Stimulated activated CD4-positive, alpha-beta T cell treated with anti-CD3 and anti-CD28 coated beads, Interleukin-1b, Interleukin-23, amount 100 ng/mL, for 1 hour (primary cell): ENCODE measurements at places on chromosomes 3 and 15.

- no peak for DNase-seq
Observed at GRCh38 chr15:54502416-54503075, 524.3 kb downstream of the UNC13C start.

DNA sequence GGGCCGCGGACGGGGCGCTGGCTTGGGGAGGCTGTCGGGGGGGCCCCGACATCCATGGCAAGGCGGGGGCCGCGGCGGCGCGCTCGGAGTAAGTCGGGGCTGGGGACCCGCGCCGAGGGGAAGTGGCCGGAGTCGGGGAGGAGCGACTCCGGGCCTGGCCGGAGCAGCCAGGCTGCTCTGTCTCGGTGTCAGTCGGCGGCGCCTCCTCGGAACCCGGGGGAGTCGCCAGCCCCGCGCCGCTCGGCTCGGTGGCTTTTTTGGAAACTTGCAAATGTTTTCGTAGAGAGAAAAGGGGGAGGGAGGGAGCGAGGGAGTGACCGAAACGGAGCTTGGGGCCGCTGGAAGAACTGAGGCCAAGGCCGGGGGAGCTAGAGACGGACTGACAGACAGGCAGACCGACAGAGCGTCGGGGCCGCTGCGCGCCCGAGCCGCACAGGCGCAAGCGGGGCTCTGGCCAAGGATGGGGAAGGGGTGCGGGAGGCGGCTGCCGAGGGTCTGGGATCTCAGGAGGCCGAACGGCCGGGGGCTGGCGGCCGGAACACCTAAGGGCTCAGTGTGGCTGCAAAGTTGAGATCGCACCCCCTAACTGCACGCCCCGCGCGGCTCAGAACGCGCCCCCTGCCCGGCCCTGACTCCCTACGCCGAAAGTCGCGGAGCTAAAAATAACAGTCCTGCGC, 5.0 kb downstream of the PTH1R start:
- DNase-seq = no peak

- no peak for DNase-seq
Observed at GRCh38 chr3:70982700-70983140, 600.8 kb downstream of the FOXP1 start.

DNA sequence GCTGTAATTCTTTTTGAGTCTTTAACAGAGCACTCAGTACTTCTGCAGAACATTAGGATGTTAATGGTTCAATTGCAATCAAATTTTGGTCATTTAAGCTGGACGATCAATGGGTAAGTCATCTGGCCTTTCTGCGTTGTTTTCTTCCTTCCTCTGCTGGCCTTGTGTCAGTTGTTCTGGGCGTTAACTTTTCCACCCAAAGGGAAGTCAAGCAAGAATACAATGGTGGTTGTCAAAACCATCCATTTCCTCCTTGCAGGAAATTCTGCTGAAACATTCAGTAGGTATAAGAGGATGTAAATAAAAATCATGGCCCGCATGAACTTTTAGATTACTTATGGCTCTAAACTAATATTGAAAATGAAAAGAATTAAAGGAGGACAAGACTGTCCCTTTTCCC, 584.0 kb downstream of the GRM7 start:
- DNase-seq = no peak

DNA sequence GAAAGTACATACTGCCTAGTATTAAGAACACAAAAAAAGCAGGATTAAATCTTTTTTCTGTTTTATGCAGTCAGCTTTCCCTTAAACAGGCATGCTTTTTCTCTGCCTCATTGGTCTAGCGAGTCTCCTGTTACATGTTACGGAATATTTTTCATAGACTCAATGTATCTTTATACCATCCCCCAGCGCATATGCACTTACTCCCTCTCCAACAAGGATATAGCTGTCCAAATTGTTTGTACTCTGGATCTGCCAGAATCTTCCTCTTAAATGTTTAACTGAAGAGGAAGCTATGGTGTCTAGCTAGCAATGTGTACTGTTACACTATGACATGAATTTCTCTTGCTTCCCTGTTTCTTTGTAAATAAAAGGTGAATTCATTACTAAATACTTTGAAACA, 9.2 kb upstream of the SLCO3A1 start:
- no peak for DNase-seq

DNA sequence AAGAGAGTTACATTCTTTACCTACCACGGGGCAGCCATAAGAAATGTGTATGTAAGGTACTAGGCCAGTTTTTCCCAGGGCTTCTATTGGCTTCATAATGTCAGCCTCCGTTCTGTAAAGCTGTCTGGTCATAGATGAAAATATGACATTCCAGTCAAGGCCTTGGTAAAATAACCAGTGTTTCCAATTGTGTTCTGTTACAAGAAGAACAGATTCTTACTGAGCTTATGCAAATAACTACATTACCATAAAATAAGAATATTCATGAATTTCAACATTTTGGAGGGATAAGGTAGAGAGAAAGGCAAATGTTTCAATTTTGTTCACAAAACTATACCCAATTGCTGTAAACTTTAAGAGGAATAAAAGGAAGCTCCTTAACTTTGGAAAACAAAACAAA, 315.5 kb downstream of the THSD4 start:
- no peak for DNase-seq

DNA sequence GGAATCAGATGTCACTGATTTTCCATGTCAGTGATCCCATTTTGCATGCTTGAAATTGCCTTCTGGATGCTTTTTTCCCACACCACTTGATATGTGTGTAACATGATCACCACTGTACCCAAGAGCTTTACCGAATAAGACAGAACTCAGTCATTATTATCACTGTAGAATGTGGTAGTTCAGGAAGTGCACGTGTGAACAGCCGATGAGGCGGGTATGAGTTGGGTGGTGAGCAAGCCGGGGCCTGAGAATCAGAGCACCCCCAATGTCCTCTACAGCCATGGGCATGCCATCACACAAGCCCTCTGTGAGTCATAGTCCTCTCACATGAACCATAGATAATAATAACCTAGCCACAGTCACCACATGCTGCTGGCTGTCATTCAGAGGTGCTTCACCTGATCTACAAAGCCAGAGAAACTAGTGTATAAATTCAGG, 470.8 kb downstream of the SOX2 start:
- DNase-seq = no peak

DNA sequence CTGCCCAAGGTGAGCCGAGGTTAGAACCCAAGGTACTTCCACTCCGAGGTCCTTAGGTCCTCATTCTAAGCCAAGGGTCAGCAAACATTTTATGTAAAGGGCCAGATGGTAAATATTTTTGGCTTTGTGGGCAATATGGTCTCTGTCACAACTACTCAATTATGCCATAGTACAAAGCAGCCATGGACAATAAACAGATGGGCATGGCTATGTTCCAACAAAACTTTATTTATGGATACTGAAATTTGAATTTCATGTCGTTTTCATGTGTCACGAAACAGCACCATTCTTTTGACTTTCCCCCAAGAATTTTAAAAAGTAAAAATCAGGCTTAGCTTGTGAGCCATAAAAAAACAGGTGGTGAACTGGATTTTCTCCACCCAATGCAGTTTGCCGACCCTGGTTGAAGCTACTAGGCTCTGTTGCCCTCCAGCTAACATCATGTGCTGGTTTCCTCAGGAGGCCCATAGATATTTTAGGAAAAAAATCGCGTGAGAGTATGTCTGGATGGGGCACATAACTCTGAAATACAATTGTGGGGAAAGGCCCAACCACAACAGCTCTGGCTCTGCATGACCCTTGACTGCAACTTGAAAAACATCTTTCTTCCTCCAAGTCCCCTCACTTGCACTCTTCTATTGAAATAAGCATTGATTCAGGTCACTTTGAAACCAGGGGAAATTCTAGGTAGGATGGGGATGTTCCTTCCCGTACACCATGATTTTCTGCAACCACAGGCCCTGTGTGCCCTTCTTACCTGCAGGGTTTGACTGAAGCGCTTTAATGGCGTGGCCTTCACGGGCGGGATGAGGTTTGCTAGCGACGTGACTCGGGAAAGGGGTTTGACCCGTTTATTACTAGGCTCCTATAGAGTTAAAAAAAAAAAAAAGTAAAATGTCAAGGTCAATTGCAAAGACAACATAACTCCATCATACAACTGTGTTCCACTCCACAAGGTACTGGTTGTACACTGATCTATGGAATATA, 28.5 kb downstream of the ARHGEF3 start:
- DNase-seq = no peak

- no peak for DNase-seq
Observed at GRCh38 chr3:187020376-187020775, 90.0 kb downstream of the ST6GAL1 start.

DNA sequence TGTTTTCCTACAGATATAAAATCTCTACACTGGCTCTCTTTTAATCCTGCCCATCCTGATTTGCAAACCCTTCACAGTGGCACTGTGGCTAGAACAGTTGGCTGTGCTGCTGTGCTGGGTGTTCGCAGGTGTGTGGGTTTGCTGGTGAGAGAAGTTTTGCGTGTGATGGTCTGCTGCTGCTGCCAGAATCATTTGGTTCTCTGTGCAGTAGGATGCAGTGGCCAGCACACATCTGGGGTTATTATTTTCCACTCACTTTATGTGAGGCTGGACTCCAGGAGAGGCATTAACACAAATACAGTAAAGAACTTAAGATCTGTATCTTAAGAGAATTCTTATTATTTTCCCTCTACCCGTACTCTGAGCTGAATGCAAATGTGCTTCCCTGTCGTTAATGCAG, 16.0 kb upstream of the PSMD6 start:
- no peak for DNase-seq
